Stimulated activated CD8-positive, alpha-beta memory T cell treated with anti-CD3 and anti-CD28 coated beads, Interleukin-12 subunit alpha, Interleukin-12 subunit beta, amount 100 ng/mL, for 4 hours (primary cell): ENCODE measurements at places on chromosomes 6 and 20.

DNA sequence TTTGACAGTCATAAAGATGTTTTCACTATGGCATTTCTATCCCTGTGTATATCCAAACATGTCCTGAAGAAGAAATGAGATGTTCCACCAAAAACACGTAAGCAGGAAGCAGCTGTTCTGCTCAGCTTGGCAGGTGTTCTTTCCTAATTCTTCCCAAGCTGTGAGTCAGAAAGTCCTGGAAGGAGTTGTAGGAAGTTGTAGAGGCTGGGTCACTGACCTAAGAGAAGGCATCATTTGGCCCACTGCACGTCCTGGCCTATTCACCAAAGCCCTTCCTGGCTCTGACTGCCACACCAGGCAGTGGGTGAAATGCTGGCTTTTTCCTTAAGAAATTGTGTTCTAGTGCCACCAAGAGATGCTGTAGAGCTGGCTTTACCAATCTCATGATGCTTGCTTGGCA is 40.3 kb downstream of the STX11 start:
- DNase-seq = no peak

DNA sequence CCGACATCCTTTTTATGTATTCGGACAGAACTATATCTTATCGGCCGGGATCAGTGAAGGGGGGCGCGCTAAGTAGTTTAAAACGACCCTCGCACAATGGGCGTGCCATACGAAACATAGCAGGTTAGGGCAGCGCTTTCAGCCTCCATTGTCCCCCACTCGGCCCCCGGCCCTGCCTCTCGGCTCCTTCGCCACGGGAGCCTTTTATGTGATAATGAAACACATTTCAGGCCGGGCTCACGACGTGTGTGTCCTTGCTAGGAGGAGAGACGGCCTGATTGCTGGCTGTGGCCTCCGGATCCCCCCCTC is 5.3 kb downstream of the FOXA2 start:
- no peak for DNase-seq

DNA sequence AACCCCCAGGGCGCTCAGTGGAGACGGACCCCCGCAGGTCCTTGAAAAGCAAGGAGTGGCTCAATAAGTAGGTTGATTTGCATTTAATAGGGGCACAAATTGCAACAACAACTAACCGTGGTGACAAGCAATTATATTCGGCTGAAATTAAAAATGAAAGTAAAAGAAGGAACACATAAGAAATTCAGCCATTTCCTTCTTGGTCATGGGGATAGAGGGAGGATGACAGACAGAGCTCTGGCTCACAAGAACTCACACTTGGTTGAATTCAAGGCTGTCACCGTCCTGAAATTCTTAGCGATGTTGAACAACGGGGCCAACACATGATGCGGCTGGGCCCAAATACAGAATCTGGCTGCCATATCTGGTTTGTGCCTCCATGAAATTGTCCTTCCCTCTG is 129.0 kb downstream of the EDN3 start:
- DNase-seq = no peak

DNA sequence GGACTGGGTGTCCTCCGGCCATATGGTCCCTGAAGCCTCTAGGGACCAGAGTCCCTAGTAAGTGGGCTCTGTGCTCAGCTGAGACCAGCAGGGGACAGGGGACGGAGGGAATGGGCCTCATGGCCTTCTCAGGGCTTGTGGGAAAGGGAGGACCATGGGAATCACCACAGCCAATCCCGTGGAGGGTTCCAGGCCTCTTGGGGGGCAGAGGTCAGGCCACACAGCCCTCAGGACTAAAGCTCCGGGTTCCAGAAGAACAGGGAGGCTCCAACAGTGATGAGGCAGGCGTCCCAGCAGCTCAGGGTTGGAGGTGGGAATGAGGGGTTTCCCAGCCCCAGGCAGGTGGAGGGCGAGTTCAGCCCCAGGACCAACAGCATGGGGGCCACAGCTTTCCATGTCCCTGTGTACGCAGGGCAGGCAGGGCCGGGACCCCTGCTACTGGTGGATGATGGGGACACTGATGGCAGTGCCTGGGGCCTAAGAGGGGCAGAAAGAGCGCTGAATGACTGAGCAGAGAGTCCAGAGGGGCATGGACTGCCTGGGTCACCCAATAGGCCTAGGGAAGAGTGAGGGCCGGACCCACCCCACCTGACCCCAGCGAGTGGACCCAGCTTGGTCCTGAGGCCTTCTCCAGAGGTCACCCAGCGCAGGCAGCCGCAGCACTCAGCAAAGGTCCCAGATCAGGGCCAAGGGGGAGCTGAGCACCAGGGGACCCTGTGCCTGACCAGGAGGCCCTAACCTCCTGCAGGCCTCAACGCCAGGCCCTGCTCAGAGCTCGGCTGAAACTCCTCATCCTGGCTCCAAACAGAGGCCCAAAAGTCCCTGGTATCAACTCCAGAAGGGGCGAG is 8.8 kb downstream of the MYL9 start:
- DNase-seq = no peak

- no peak for DNase-seq
Measured at GRCh38 chr20:61924858-61925554, 140.7 kb downstream of the TAF4 start.

DNA sequence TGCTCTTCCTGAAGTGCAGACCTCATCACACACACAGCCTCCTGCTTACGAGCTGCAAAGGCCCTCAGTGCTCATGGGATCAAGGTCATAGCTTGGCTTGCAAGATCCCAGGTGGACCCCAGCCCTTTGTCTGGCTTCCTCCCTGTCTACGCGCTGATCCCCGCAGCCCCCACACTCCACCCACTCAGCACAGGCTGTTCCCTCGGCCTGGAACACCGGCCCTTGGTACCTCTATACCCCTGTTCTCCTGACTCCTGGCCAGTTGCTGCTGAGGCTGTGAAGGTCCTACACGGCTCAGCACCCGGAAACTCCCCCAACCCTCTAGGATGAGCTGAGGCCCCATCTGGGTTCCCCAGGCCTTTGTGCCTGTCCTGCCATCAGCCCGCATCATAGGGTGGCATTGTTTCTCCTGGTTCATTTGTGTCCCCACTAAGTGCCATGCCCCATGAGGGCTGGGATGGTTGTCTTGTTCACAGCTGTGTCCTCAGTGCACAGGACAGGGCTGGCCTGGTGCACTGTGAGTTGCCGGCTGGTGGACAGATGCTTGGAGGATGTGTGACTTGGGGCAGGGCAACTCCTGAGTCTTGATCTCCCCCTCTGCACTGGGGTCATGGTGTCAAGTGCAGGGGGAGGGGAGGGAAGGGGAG is 57.0 kb downstream of the ADNP start:
- no peak for DNase-seq

- DNase-seq = no peak
Measured at GRCh38 chr6:167564416-167565250, 239.7 kb downstream of the TTLL2 start.

GRCh38 chr6:165584541-165584940 is 78.5 kb downstream of the PDE10A start:
- no peak for DNase-seq

DNA sequence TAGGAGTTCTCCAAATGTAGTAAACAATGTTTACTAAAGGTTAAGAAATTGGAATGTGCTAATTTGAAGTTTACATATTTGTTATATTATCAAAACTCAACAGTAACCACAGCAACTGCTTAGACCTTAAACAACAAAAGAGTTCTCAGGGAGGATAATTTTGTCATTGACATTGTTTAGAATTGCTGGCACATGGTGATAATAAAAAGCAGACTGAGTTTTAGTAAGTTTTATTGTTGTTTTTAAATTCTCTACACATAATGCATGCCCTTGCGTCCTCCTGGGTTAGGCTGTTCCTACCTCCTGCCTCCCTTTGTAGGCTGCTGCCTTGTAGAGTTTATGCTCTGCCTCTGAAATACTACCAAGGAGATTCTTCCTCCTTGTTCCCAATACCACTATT is 28.7 kb downstream of the LAMA4 start:
- no peak for DNase-seq

DNA sequence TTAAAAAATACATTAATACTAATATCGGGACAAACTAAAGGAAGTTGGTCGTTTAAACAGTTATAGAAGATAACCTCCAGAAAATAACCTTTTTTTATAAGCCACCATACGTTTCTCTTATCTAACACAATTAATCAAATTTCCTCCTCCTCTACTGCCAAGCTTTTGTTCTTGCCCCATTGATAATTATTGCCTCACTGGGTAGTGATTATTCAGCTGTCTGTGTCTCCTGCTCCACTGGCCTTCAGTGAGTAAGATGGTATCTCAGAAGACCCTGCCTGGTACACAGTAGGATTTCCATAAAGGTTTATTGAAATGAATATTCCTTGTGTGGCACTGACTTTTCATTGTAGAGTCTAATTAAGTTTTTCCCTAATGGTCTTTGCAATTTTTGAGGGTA is 165.5 kb upstream of the SCGN start:
- DNase-seq = no peak

- no peak for DNase-seq
Measured at GRCh38 chr6:47267301-47267700, 42.4 kb downstream of the TNFRSF21 start.

- DNase-seq = no peak
Measured at GRCh38 chr6:37520926-37521325, 21.2 kb upstream of the CCDC167 start.

GRCh38 chr6:156102129-156102528 is 646.5 kb upstream of the NOX3 start:
- no peak for DNase-seq

DNA sequence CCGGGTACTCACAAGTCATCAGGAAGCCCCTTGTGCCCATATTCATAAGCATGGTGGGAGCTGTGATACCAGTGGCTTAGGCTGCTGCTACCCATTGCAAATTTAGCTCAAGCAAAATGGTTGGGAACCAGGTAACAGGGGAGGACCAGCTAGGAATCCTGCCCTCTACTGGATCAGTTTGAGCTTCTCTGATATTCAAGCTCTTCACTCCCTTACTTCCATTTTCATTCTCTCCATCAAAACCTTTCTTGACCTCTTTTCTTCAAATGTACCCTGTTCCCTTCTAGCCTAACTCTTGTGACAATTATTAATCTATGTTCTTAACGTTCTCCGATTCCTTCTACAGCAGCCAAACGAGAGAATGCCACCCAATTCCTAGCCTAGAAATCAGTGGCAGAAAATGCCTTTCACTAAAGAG is 9.7 kb downstream of the NOL7 start:
- DNase-seq = no peak

GRCh38 chr6:133743621-133744020 is 145.3 kb upstream of the TCF21 start:
- DNase-seq = no peak
